ENCODE measurements at places on chromosomes 16 and 17. TPM values are rescaled to one million over a fixed set of nuclear protein-coding genes. Genes with fewer than 3 reads are reported as not detected.
A peak's percentile ranks its signal among the peaks of the same experiment; 100 is the strongest.

The CENPX gene
- polyA plus RNA-seq, result 70.0 TPM

The CRHR1 gene
- polyA plus RNA-seq, result not detected

The ULK2 gene
- 13.4 TPM for polyA plus RNA-seq

The TEX19 gene
- polyA plus RNA-seq, result not detected

DNA sequence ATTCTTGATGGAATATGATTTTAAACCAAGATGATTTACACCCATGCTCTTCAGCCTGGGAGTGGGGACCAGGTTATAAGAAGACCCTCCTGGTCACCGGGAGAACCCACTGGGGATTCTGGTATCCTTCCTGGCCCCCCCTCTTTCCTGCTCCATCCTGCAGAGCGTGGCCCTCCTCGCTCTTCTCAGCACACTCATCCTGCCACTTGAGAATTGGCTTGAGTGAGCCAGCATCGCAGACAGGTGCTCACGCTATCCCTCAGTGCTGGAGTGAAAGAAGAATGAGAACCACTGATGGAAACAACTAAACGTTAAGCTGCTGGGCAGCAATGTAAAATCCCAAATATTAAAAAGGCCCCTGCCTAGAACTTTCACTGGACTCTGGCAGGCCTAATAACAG, 98.0 kb downstream of the CYTH1 start:
- peaks cover 64% of the 10 kb centered on the region for H3K36me3 ChIP-seq
- H3K4me1 ChIP-seq, result peaks cover 20% of the 10 kb centered on the region
- H3K27ac ChIP-seq, result no peak overlapping the region
- H3K4me3 ChIP-seq, result no peak overlapping the region
- H3K27me3 ChIP-seq, result peaks cover 35% of the 10 kb centered on the region

DNA sequence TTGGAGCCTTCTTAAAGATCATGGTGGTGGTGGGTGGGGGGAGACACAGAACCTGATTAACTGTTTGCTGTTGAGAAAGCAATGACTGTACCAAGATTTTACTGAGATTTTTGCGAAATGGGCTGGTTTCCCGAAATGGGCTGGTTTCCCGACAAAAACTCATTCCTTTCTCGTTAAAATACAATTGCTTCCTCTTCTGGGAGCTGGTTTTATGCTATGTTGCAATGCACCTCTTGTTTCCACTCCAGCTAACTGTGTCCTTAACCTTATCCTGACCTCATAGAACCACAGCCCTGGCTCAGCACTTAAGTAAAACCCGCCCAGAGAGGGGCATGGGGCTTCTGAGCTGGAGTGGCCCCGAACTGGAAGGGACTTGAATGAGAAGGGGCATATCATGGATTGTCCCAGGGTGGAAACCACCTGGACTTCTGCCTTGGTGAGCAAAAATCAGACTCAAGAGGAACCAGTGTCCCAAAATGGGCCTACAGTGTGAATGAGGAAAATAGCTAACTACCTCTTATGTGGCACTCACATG, 20.9 kb downstream of the FAM20A start:
- no peak for DNase-seq
- H3K27ac ChIP-seq, result no peak overlapping the region
- H3K27me3 ChIP-seq, result peaks cover 1% of the 10 kb centered on the region
- H3K4me1 ChIP-seq, result no peaks in the 10 kb centered on the region

- H3K27ac ChIP-seq, result no peak overlapping the region
- no peaks in the 10 kb centered on the region for H3K27me3 ChIP-seq
- no peak overlapping the region for H3K4me3 ChIP-seq
- H3K4me1 ChIP-seq, result peaks cover 22% of the 10 kb centered on the region
- H3K36me3 ChIP-seq, result peaks cover 4% of the 10 kb centered on the region
Measured at GRCh38 chr16:16982614-16983013, 488.1 kb downstream of the XYLT1 start.

DNA sequence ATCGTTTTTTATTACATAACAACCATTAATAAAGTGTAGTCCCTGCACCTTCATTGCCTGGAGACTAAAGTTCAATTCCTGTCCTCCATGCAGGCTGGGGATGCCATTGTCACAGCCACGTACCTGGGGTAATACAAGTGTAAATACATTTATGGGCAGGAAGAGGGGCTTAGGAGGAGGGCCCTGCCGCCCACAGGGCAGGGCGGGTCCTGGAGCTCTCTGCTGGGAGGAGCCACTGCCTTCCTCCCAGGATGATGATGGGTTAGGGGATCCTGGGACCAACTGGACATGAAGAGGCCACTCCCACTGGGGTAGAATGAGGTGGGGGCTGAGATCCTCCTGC, 44.1 kb upstream of the SLC38A10 start:
- H3K27ac ChIP-seq, result no peak overlapping the region
- H3K4me1 ChIP-seq, result peaks cover 8% of the 10 kb centered on the region
- peaks cover 27% of the 10 kb centered on the region for H3K27me3 ChIP-seq
- H3K36me3 ChIP-seq, result no peaks in the 10 kb centered on the region
- no peak overlapping the region for H3K4me3 ChIP-seq
- no peak for DNase-seq

DNA sequence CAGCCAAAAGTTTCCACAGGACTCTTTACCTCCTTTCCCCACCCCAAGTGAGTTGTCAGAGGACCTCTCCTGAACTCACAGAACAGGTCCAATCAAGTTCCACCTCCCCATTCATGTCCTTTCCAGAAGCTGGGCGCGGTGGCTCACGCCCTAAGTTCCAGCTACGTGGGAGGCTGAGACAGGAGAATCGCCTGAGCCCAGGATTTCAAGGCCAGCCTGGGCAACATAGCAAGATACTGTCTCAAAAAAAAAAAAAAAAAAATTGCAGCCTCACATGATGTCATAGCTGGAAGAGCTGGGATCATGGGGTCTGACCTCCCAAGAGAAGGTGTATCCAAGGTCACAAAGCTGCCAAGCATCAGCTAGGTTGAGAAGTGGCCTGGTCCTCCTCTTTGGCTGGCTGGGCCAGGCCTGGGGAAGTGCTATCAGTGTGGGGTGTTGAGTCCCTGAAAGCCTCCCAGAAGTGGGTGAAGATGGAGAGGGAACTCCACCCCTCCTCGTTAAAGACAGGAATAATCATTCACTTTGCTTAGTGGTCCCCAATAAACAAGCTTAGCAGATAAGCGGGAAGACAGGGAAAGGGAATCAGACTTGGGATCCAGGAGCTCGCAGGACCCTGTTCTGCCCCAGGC, 5.5 kb upstream of the MNT start:
- no peak for DNase-seq
- no peak overlapping the region for H3K4me3 ChIP-seq
- peaks cover 9% of the 10 kb centered on the region for H3K4me1 ChIP-seq
- H3K27me3 ChIP-seq, result peaks cover 7% of the 10 kb centered on the region
- peaks cover 6% of the 10 kb centered on the region for H3K36me3 ChIP-seq

DNA sequence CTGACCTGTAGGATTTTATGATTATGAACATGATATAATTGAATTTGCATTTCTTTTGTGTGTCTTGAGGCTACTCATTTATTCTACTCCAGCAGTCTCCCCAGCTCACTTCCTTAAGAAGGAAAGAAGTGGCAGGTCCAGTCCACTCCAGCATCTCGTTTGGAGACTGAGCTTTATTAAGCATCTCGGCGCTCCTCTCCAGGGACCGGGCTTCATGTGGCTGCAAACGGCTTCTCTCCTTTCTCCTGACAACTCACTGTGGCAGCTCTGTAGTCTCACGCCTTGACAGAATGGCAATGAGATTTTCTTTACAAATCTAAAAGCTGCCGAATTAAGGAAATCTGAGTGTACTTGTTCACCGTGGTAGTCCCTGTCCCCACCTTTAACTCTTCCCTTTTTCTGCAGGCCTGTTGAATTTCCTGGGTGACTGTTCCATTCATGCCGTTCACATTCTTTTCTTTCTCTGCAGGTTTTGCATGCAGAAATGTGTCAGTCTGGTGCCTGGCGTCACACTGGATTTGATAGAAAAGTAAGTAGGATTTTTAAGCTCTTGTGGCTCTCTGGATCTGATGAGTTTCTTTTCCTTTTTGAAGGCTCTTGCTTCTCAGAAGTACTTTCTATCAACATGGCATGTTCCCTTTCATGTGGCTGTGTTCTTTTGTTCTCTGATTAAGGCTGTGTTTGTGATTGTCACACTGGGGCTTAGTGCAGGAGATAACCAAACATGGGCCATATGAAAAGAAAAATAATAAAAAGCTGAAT, 200.5 kb upstream of the CHMP6 start:
- no peak overlapping the region for H3K4me3 ChIP-seq
- DNase-seq, result no peak
- no peaks in the 10 kb centered on the region for H3K27me3 ChIP-seq
- H3K27ac ChIP-seq, result no peak overlapping the region
- H3K4me1 ChIP-seq, result peaks cover 43% of the 10 kb centered on the region

- DNase-seq, result no peak
- H3K4me1 ChIP-seq, result peaks cover 17% of the 10 kb centered on the region
- no peak overlapping the region for H3K4me3 ChIP-seq
- peaks cover 12% of the 10 kb centered on the region for H3K36me3 ChIP-seq
- no peak overlapping the region for H3K27ac ChIP-seq
- peaks cover 2% of the 10 kb centered on the region for H3K27me3 ChIP-seq
Measured at GRCh38 chr17:77498091-77498741, 357.4 kb downstream of the SEC14L1 start.

DNA sequence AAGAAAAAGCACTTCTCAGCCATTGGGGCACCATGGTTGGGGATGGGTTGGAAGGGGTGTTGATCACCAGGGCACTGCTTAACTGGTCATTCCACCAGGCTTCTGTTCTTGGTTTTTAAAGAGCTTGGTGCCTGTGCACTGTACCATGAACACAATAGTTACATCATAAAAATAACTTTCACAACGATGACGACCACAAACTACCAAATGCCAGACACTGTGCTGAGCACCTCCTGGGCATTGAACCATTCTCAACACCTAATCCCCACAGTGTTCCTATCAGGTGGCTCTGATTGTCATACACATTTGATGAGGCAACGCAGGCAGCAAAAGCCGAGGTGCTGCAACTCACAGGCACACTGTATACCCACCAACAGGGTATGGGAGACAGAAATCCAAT, 208.0 kb downstream of the FOXL1 start:
- no peak for DNase-seq
- no peaks in the 10 kb centered on the region for H3K36me3 ChIP-seq
- H3K4me3 ChIP-seq, result no peak overlapping the region
- H3K4me1 ChIP-seq, result no peaks in the 10 kb centered on the region
- no peak overlapping the region for H3K27ac ChIP-seq

- no peak overlapping the region for H3K27ac ChIP-seq
- H3K4me3 ChIP-seq, result no peak overlapping the region
- peaks cover 4% of the 10 kb centered on the region for H3K36me3 ChIP-seq
- H3K4me1 ChIP-seq, result no peaks in the 10 kb centered on the region
- no peak for DNase-seq
Measured at GRCh38 chr16:1978476-1979120, 2.7 kb downstream of the NOXO1 start.

DNA sequence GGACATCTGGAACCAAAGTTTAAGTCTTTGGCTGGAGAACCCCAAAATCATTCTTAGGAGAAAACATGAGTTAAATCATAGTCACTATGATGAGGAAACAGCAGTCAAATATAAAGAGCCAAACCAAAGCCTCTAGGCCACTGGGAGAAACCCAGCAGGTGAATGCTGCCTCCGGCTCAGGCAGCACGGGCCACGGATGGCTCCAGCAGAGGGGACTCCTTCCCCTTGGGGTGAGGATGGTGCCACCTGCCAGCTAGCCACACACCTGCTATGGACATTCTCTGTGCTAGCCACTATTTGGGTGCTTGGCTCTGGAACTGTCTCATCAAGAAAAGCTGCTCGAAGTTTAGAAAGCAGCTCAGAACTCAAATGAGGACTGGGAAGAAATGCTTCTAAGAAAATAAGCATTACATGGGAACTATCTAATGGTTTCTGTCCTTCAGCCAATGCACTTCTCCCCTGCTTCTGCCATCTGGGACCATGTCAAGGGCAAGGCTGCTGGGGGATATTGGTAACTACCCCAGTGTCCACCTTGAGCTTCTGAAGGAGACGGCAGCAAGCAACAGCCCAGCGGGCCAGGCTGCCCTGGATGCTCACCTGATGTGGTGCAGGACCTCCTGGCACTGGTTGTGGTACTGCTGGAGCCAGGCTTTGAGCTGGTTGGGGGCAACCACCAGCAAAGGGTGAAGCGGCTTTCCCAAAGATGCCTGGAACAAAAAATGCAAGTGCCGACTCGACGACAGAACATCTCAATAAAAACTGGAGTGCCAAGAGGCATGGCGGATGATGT, 22.5 kb downstream of the ELAC2 start:
- no peak overlapping the region for H3K4me3 ChIP-seq
- H3K36me3 ChIP-seq, result peaks cover 23% of the 10 kb centered on the region
- no peak overlapping the region for H3K27ac ChIP-seq
- no peak for DNase-seq
- H3K4me1 ChIP-seq, result no peaks in the 10 kb centered on the region
- H3K27me3 ChIP-seq, result no peaks in the 10 kb centered on the region

DNA sequence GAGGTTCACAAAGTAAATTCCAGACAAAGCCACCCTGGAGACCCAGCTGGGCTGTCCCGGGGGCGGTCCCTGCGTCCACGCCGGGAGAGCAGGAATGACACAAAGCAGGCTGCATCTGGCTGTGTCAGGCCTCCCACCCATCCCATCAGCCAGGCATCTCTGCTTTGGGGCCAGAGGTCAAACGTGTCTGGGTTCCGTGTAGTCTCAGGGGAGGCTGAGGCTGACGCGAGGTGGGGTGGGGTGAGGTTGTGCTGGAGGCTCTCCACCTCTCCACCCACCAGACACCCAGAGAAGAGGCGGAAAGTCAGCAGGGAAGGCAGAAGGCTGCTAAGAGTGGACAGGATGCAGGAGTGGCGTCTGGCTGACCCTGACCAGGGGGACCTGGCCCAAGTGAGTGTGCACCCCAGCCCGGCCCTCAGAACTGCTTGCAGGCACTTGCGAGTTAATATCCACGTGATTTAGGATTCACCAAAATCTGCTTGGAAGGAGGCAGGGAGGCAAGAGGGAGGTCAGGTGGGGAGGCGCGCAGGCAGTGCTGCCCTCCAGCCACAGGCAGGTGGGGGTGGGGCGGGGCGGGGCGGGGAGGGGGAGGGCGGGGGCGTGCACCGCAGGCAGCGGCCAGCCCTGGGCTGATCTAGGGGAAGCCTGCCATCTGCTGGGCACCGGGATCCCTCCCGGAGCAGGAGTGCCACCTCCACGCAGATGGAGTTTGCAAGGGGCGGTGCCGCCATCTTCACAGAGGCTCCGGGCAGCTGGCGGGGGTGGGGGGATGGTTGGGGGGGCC, 44.3 kb downstream of the TBC1D16 start:
- peaks cover 8% of the 10 kb centered on the region for H3K27me3 ChIP-seq
- H3K4me3 ChIP-seq, result peak overlapping the region; percentile 69
- H3K4me1 ChIP-seq, result peaks cover 32% of the 10 kb centered on the region
- no peak overlapping the region for H3K27ac ChIP-seq

GRCh38 chr16:11407047-11407982, 62.1 kb downstream of the RMI2 start:
- H3K4me3 ChIP-seq, result no peak overlapping the region
- H3K27me3 ChIP-seq, result peaks cover 9% of the 10 kb centered on the region
- H3K4me1 ChIP-seq, result no peaks in the 10 kb centered on the region
- no peaks in the 10 kb centered on the region for H3K36me3 ChIP-seq
- peak; percentile 61 for DNase-seq

DNA sequence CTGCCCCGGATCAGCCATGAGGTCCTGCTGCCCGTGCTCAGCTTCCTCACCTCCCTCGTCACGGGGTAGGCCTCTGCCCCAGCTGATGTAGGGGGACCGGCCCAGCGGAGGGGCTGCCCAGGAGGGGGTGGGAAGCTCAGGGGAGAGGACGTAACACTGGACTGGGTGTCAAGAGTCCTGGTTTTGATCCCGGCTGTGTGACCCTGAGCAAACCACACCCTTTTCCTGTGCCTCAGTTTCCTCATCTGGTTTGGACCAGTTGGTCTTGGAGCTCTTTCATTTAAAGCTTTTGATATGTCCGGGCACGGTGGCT, 6.6 kb downstream of the WDR81 start:
- no peaks in the 10 kb centered on the region for H3K27me3 ChIP-seq
- no peak overlapping the region for H3K27ac ChIP-seq
- no peak overlapping the region for H3K4me3 ChIP-seq
- no peak for DNase-seq
- H3K4me1 ChIP-seq, result peaks cover 17% of the 10 kb centered on the region

- DNase-seq, result no peak
- H3K36me3 ChIP-seq, result peaks cover 11% of the 10 kb centered on the region
- no peaks in the 10 kb centered on the region for H3K27me3 ChIP-seq
- no peak overlapping the region for H3K4me3 ChIP-seq
Measured at GRCh38 chr16:70735141-70735979, 49.5 kb upstream of the MTSS2 start.

All from immature natural killer cell (primary cell).